Stimulated activated CD4-positive, alpha-beta T cell treated with anti-CD3 and anti-CD28 coated beads, Interleukin-12 subunit alpha, Interleukin-12 subunit beta, amount 100 ng/mL, for 24 hours (primary cell): ENCODE measurements at places on chromosomes 7 and 10.
A peak's percentile ranks its signal among the peaks of the same experiment; 100 is the strongest.

DNA sequence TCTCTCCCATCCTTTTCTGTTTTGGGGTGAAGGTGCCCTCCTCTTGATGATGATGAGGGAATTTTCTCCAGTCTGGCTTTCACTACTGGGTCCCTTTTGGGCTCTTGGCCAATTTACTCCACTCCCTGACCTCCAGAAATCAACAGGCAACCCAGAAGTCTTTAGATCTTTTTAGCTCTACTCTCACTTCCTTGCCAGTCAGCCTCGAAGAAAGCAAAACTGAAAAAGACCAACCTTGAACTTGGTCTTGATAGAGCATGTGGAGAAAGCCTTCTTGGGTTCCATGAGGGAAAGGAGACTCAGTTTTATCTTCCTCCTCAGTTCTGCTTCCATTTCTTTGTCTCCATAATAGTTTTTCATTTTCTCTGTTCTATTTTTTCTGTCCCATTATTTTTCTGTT, 91.4 kb upstream of the NPVF start:
- no peak for DNase-seq

DNA sequence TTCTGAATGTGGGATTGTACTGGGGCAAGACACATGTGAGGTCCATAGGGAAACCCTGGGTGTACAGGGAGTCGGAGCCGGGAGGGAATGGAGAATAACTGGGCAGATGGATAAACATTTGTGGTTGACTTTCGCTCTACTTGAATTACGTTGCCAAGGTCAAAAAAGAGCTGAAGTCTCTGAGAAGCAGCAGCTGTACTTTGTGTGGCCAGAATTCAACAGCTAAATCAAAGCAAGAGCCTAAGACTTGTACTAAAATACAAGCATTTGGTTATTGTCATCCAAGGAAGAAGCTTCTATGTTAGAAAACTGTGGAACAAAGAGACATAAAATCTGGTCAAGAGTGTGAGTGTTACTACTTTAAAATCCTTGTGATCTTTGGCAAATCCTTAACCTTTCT, 457.2 kb downstream of the ARL4A start:
- DNase-seq: no peak

DNA sequence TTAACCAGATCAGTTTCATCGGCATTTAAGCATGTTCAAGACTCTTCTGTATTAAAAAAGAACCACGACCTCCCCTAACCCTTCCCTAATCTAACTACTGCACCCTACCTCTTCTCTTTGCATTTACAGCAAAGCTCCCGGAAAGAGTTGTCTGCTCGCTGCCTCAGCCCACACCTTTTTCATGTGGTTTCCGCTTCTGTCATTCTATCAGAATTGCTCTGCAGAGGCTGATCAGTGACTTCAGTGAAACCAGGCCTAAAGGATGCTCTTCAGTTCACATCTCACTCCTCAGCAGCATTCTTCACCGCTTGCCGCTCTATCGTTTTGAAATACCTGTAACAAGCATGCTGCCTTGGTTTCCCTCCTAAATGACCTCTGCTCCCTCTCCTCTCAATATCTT, 160.9 kb downstream of the SDK1 start:
- DNase-seq: peak; percentile 40

DNA sequence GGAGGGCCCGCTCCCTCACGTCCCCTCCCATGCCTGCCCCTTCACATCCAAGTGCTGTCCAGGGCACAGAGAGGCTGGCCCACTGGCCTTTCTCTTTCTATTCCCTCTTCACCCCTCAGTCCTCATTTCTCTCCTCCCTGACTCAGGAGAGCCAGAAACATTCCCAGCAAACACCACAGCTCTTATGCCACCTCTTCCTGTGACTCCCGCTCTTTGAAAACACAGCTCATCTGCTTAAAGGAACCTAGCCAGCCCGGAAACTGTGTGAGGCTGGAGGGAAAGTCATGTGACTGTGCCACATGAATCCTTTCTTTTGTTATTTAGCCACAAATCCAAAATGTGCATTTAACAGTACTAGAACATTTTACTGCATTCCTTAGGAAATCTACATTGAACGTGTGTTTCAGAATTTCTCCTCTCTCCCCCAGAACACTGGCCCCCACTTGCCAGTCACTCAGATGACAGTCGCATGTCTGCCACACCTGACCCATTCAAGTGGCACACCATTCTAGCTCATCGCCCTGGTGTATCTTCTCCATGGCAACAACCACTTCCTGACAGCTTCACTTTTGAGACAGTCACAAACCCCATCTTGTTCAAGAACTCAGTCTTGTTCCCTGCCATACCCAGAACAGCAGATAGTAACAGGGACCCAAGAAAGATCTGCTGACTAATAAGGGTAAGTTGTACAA, 42.8 kb downstream of the GRB10 start:
- peak; percentile 15 for DNase-seq
